ENCODE measurements at places on chromosomes 5 and 9.

- no peak for DNase-seq
These were observed 368.5 kb downstream of the NTRK2 start for GRCh38 chr9:85038061-85038460.

DNA sequence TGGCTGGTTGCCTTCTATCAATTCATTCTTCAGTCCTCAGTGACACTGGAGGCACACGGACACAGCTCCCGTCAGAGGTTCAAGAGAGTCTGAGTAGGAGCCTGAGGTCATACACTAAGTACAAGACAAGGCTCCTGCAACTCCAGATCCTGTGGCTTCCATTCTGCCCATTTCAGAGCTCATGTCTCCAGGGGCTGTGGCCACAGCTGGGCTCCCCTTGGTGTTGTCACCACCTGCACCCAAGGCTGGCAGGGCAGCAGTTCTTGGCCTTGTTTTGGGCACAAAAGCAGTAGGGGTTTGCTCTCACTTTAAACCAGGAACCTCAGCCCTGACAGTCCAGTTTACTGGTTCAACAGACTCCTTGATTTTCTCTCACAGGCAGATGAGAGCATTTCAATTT, 189.6 kb downstream of the ICE1 start:
- no peak for DNase-seq

DNA sequence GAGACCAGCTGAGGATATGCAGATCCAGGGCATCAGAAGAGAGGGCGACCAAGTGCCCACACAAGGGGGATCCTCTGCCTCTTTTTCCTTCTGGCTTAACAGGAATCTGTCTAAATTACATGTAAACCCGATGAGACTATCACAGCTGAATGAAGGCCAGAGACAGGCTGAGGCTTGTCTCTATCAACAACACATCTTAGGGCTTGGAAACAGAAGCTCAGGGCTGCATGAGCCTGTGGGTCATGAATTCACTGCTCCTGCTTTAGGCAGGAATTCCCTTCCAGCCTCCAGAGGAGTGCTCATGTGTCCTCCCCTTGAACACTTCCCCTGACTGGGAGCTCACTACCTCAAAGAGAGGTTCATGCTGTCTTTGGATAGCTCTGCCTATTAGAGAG, 106.1 kb upstream of the PHYKPL start:
- no peak for DNase-seq

DNA sequence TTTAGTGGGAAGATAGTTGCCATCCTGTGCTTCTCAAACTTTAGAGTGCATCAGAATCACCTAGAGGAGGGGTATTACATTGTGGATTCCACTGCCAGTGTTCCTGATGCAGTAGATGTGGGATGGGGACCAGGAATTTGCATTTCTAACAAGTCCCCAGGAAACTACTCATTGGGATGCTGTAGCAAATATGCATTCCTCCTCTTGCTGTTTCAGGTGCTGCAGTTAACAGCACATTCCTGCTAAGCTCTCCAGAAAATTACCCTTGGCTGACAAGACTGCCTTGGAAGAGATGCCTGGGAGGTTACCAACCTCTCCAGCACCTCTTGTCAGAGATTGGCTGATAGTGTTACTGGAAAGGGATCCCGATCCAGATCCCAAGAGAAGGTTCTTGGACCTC, 270.5 kb downstream of the OSTF1 start:
- DNase-seq = no peak

GRCh38 chr5:179680014-179680779, 637 bp downstream of the CBY3 start:
- DNase-seq = no peak

DNA sequence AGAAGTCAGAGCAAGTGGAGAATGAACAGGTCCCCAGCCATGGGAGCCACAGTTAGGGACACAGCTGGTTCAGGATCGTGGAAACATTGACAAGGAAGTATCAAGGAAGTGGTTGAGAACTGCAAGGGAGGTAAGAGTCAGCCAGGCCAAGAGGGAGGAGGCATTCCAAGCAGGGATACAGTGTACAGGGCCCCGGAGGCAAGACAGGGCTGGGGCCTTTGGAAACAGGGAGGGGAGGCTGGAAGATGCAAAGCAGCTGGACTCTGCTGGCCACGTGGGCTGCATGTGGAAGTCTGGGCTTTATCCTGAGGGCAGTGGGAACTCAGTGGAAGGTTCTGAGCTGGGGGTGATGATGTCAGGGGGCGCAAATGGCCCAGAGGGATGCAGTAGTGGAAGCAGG, 14.2 kb downstream of the CCDC180 start:
- DNase-seq = no peak

GRCh38 chr5:133844836-133845235, 123.6 kb downstream of the C5orf15 start:
- DNase-seq = peak; percentile 27

DNA sequence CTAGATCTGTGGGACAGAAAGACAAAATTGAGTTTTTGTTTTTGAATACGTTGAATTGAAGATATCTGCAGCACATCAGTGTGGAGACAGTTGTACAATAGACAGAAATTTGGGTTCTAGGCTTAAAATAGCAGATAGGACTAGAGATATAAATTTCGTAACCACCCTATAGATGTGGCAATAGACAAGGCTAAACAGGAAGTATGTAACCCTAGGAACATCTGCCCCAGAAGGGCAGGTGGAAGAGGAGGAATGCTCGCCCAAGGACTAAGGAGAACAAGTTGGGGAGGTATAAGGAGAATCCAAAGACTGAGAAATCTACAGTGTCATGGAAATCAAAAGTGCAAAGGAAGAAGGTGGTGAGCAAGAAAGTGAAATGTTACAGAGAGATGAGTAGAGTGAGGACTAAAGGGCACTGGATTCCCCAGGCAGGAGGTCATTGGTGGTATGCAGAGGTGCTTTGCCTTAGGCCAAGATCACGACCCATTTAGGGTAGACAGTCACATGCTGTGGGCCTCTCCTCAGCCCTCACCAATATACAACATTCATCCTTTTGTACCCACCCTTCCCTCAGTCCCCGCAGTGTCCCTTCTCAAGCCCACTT, 109.1 kb upstream of the ELL2 start:
- DNase-seq = no peak

DNA sequence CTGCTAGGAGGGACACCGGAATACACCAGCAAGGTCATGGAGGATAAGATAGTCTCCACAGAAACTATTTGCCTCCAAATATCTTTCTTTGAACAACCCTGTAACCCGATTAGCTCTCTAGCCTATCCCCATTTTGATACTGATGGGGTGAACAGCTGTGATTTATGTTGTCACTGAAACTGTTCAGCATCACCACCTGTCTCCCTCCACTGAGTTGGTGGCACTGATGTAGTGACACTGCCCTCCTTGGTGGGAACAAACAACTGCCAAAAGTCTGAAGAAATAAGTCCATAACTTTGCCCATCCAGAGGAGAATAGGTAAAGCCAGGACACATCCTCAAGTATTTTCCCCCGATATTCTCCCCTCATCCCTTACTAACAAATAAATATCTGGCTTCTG, 24.3 kb upstream of the KCNV2 start:
- no peak for DNase-seq

DNA sequence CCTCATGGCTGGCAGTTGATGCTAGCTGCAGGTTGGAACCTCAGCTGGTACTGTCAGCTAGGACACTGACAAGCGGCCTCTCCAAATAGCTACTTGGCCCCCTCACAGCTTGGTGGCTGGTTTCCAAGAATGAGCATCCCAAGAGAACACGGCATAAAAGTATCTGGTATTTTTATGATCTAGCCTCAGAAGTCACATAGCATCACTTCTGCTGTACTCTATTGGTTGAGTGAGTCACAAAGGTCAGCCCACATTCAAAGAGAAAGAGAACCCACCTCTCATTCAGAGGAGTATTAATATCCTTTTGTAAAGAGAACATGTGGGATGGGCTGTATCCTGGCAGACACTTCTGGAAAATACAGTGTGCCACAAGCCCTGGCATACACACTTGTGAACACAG, 6.0 kb upstream of the SIL1 start:
- no peak for DNase-seq

DNA sequence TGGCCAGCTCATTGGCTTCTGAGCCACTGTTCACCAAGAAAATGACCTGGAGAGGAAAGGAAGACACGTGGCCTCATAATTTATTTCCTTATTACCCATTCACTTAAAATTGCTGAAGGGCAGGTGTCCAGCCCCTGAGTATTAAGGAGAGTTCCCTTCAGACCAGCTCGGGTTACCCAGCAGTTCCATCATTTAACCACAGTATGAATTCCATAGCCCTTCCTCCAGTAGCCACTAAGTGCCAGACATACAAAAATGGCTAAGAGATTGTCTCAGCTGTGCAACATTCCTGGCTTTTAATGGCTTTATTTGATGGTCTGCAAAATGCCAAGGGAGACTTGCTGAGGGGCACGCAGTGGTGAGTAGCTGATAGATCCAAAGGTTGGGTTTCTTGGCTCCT, 12.5 kb downstream of the AGXT2 start:
- peak; percentile 63 for DNase-seq

GRCh38 chr5:39912906-39913305, 488.1 kb upstream of the DAB2 start:
- no peak for DNase-seq

- DNase-seq = no peak
These were observed 79.0 kb downstream of the MACROH2A1 start for GRCh38 chr5:135319928-135320606.

DNA sequence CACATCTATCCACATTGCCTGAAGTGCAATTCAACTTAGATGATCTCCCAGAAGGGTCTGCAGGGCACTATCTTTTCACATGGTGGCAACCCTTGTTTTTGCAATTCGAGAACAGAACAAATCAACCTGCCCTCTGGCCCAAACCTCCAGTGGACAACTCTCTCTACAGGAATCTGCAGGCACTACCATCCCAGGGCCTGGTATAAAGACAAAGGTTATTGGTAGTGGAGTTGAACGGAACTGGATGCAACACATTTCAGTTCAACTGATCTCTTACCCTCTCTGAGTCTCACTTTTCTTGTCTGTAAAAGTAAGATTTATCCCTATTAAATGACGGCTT, 153.2 kb upstream of the EGFLAM start:
- DNase-seq = peak; percentile 10

DNA sequence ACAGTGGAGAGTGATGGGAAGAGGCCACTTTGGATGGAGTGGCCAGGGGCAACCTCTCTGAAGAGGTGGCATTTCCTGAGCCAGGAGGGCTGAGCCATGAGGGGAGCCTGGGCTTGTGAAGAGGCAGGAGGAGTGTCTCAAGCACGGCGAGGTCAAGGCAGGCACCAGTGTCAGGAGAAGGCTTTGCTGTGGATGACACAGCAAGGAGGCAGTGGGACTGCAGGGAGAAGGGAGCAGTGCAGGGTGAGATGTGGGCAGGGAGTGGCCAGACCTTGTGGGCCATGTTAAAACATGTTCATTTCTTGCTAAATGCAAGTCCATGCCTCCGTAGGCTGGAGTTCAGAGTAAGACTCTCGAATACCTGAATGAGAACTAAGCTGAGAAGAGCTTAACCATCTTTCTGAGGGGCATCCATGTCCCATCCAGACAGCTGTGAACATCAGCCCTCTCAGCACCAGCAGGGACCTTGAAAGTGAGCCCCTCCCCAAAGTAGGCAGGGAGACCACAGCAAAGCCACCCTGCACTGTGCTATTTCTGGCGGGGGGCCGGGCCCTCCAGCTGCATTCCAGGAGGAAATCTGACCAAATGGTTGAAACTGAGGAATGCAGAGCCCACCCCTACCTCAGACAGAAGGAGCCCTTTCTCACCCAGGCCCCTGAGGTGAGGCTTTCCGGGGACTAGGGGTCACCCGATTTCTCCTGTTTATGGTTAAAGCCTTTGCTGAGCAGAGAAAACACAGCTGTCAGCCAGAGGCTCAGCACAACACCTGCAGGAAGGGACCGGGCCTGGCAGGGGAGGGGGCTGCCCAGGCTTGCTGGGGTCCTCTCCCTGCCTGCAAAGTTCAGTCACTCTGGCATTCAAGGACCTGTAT, 16.1 kb upstream of the ARSI start:
- DNase-seq = no peak

GRCh38 chr9:131853434-131853833, 113.6 kb upstream of the RAPGEF1 start:
- no peak for DNase-seq

GRCh38 chr5:177313561-177314259, 2.0 kb upstream of the MXD3 start:
- no peak for DNase-seq
